ENCODE measurements at places on chromosomes 1 and 21.

GRCh38 chr1:53306168-53306567, 21.7 kb downstream of the LRP8 start:
- DNase-seq: no peak

DNA sequence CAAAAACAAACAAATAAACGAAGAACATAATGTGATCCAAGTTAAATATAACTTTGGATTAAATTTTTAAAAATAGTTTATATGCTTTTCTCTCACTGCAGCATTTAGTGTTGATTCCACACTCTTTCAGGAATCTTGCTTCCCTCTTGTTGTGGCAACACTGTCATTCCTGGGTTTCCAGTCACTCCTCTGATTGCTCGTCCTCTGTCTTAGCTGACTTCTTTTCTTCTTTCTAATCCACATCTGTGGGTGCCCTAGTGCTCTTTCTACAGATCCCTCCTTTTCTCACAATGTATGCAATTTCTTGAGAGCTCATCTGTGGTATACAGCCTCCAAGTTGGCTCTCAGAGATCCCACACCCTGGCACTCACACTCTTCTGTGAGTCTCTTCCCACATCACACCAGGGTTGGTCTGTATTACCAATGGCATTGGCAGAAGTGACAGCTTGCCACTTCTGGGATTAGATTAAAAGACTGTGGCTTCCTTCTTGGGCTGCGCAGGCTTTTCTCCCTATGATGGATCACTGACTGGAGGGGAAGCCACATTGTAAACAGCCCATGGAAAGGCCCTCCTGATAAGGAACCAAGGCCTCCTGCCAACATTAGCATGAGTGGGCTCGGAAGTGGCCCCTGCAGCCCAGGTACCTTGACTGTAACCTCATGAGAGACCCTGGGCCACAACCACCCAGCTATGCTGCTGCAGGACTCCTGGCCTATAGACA, 11.5 kb upstream of the MYOC start:
- DNase-seq: peak; percentile 84

- DNase-seq: peak; percentile 58
Measured at GRCh38 chr1:156750711-156751450, 594 bp downstream of the HDGF start.

DNA sequence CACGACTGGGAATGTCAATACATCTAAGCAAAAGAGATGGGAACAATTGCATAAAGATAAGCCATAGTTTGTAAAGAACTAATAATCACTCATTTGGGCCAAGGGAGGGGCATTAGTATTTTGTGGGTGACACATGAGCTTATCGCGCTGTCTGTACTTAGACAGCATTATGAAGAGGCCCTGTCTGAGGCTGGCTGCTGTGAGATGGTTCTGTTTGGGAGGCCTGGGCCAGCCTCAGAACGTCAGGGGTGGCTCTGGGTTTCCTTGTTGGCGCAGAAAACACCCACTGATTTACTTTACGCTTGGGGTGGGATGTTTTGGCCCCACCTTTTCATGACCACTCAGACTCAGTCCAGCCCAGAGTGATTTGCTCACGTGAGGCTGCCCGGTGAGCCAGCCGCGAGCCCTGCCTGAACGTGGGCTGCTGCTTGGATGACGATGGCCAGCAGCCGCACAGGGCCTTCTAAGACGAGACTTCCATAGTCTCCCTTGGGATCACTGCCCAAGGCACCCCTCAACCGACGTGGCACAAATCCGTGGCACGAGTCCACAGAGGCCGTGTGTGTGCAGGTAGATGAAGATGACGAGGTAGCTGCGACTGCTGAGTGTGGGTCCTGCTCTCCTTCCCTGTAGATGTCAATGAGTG, 18.7 kb downstream of the UMODL1 start:
- no peak for DNase-seq

- DNase-seq: peak; percentile 60
Measured at GRCh38 chr1:108644984-108645383, 15.9 kb downstream of the HENMT1 start.

DNA sequence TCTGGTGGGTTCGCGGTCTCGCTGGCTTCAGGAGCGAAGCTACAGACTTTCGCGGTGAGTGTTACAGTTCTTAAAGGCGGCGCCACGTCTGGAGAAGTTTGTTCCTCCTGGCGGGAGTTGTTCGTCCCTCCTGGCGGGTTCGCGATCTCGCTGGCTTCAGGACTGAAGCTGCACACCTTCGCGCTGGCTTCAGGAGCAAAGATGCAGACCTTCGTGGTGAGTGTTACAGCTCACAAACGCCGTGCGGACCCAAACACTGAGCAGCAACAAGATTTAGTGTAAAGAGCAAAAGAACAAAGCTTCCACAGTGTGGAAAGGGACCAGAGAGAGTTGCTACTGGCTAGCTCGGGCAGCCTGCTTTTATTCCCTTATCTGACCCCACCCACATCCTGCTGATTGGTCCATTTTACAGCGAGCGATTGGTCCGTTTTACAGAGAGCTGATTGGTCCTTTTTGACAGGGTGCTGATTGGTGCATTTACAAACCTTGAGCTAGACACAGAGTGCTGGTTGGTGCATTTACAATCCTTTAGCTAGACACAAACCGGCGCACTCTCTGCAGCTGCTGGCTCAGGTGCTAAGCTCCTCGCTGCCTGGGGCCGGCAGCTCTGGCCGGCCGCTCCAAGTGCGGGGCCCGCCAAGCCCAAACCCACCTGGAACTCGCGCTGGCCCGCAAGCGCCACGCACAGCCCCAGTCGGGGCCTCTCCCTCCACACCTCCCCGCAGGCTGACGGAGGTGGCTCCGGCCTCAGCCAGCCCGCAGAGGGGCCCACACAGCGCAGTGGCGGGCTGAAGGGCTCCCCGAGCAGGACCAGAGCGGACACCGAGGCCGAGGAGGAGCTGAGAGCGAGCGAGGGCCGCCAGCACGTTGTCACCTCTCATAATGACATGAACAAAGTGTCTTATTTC, 172.8 kb upstream of the KCTD3 start:
- DNase-seq: no peak

DNA sequence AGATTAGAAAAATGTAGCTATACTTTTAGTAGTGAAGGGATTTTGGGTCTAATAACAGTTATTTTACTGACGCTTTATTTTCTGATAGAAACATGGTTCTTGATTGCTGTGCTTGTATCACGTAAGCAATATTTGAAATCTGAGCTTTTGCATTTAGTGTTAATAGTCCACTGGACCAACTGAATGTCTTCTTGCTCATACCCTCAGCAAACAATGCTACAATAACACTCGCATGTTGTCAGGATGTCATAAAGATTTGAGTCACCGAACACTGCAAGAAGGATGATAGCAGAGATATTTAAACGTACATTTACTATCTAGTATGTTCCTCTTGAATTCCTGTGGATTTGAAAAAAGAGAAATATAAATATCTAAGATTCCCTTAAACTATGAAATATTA, 7.5 kb downstream of the DYRK1A start:
- DNase-seq: no peak

- DNase-seq: no peak
Measured at GRCh38 chr21:19950347-19950746, 1047.9 kb upstream of the NCAM2 start.

- DNase-seq: peak; percentile 79
Measured at GRCh38 chr1:156104065-156104810, 10.3 kb upstream of the LMNA start.

DNA sequence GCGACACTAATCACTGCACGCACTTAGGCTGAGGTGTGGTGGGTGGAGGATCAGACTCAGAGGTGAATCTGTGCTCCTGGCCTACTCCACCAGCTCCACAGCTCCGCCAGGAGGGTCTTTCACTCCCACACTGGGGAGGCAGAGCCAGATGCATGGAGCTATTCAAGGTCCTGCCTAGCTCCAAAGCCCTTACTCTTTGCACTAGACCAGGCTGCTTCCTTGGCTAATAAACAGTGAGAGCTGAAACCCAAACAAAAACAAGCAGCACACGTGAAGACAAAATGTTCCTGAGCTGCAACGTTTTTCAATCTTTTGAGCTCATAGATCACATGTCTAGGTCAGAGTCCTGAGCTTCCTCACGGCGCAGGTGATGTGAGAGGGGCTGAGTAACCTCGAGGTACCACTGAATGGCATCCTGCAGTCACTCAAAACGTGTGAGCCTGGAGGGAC, 19.2 kb downstream of the CAPZB start:
- no peak for DNase-seq

- peak; percentile 82 for DNase-seq
Measured at GRCh38 chr1:203039609-203040512, 13.6 kb downstream of the PPFIA4 start.

- DNase-seq: peak; percentile 99
Measured at GRCh38 chr1:43952731-43953346, 6.1 kb downstream of the IPO13 start.

DNA sequence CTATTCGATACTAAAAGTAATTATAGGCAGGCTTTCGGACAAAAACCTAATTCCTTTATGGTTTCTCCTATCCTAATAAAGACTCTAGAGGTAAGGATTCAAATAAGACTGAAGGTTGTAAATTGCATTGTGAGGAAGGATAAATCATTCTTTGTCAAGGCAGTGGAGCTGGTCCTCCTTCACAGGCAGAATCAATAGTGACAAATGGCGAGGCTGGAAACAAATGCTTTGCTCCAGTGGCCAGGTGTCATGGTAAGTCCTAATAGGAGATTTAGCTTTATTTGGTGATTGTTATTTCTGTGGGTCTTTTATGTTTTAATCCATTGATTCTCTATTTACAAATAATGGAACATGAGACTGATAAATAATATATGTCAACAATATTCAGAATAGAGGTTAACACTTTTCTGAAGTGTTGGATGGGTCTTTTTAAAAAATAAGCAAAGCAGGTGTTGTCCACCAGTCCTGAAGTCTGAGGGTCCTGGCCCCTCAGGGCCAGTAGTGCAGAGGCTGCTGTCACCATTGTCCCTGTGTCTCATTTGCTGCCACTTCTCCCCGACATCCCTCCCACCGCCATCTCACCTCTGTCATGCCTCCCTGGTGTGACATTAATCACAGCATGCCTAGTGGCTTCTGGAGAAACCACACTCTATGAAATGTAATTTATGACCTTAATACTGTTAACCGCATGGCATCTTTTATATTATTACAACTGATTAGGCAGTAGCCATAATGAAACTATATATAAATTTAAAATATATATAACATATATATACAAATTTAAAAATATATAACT, 120.9 kb upstream of the MAGI3 start:
- DNase-seq: peak; percentile 34

DNA sequence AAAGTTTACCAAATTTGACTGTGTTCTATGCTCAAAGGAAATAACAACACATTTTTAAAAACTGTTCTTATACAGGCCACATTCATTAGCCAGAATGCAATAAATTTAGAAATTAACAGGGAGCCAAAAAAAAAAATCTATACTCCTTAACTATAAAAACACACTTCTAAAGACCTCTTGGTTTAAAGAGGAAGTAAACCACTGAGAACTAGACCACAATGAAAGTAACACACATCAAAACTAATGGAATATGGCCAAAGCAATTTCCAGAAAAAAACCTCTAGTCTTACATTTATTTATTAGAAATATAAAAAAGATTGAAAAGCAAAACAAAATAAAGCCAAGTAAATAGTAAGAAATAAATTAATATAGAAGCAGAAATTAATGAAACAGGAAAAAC, 48.9 kb upstream of the GADD45A start:
- no peak for DNase-seq

DNA sequence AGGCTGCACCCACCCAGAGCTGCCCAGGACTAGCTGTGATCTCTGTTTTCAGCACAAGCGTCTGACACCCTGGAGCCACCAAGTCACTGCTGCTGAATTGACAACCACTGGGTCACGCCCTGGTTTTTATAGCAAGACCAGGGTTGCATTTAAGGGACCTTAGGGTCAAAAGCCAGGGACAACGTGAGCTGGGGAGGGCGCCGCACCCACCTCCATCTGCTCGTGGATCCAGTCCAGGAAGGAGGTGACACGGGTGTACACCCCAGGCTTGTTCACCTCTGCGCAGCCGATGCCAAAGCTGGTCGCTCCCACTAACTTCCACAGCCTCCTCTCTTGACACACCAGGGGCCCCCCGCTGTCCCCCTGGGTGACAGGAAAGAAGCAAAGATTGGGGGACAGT, 9.2 kb upstream of the TFF1 start:
- no peak for DNase-seq

- peak; percentile 81 for DNase-seq
Measured at GRCh38 chr1:246304484-246305259, 202.4 kb downstream of the SMYD3 start.

- peak; percentile 69 for DNase-seq
Measured at GRCh38 chr1:177333936-177334595, 163.3 kb downstream of the BRINP2 start.

DNA sequence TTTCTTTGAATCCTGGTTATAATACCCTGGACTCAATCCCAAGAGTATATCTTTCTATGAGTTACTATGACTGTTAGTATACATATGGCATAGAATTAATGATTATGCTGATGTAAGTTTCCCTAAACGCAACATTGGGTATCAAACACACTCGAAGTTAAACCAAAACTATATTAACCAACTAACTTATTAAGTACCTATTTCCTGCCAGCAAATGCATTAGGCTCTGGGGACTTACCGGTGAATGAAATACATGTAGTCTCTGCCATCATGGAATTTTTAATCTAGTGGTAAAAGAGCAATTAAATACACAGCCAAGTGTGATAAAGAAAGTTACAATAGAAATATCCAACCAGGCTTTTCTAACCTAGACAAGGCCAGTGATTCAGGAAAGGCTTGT, 193.6 kb upstream of the ADGRL2 start:
- DNase-seq: no peak

GRCh38 chr1:64681043-64681442, 63.8 kb upstream of the RAVER2 start:
- no peak for DNase-seq

DNA sequence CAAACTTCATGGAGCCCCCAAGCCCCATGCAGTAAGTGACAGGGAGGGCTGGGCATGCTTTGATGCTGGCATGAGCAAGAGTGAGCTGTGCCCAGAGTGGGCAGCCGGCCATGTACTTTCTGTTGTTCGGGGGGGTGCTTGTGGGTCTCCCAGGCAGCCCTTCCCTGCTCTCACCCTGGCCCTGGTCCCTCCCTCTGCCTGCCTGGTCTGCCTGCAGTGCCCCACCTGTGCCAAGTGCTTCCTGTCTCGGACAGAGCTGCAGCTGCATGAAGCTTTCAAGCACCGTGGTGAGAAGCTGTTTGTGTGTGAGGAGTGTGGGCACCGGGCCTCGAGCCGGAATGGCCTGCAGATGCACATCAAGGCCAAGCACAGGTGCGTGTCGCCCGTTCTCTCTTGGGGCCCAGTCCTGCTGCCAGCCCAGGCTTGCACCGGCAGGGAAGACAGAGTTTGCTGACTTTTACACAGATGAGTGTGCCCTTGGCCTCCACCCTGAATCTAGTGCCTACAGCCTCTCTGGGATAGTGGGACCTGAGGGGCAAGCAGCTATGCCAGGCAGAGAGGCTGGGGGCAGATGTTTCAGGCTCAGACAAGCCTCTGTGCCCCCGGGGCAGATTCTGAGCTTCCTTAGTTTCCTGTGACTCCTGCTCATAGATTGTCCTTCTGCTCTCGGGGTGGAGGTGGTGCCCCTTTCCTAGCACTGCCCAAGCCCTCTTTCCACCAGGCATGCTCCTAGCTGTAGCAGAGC, 7.6 kb downstream of the ZBTB48 start:
- DNase-seq: no peak

- DNase-seq: no peak
Measured at GRCh38 chr1:55055084-55055882, 15.9 kb downstream of the PCSK9 start.

GRCh38 chr1:35030756-35031446, 844 bp downstream of the ZMYM6 start:
- peak; percentile 35 for DNase-seq

All from NCI-H82 (cell line).